H9 (cell line): ENCODE measurements at places on chromosomes 12 and 14.

DNA sequence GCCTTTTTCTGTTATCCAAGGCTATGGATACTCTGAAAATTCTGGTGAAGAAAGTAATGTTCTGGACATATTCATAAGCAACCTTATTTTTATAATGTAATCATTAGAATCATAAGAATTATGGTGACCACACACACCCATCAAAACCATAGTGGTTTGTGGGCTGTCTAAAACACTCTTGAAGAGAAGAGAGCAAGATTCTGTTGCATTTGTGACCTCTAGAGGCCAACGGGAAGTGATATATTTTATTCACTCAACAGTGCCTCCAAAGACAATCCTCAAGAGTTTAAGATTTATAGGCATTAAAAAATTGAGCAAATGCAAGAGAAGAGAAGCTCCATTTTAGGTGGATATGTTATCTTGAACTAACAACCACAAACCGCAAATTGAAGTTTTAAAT lies 68.5 kb upstream of the LGR5 start:
- no peak for DNase-seq

- no peak for DNase-seq
These were observed 40.9 kb downstream of the DEGS2 start for GRCh38 chr14:100118396-100119011.

- DNase-seq = peak; percentile 31
These were observed 224.5 kb downstream of the VRK1 start for GRCh38 chr14:97021571-97022168.

- DNase-seq = no peak
These were observed 48.1 kb downstream of the GALNT8 start for GRCh38 chr12:4768341-4768740.

DNA sequence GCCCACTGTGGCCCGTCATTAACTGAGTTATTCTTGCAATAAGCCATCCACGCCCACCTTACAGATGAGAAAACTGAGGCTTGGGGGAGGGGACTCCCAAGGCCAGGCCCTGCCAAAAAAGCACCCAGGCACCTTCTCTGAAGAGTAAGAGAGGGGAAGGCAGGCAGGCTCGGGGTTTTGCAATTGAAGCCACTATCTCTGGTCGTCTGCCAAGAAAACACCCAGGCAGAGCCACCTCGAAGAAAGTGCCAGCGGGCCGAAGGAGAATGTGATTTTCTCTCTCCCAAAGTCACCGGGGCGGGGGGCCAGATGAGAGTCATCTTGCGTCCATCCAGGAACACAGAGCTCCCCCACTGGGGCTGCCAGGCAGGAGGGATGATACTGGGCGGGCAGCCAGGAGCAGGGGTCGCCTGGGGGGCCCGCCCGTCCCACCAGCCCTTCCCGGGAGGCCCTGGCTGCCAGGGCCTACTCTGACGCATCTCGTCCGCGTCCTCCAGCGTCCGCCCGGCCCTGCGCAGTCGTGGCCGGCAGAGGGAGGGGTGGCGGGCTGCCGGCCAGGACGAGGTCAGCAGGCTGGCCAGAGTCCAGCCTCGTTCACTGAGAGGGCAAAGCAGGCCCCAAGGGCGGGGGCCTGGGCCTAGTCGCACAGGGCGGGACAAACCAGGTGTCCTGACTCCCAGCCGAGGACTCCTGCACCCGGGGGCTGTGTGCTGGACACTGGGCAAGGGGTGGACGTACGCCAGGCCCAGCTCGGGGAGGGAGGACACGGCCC lies 74.3 kb downstream of the RFLNA start:
- DNase-seq = no peak

DNA sequence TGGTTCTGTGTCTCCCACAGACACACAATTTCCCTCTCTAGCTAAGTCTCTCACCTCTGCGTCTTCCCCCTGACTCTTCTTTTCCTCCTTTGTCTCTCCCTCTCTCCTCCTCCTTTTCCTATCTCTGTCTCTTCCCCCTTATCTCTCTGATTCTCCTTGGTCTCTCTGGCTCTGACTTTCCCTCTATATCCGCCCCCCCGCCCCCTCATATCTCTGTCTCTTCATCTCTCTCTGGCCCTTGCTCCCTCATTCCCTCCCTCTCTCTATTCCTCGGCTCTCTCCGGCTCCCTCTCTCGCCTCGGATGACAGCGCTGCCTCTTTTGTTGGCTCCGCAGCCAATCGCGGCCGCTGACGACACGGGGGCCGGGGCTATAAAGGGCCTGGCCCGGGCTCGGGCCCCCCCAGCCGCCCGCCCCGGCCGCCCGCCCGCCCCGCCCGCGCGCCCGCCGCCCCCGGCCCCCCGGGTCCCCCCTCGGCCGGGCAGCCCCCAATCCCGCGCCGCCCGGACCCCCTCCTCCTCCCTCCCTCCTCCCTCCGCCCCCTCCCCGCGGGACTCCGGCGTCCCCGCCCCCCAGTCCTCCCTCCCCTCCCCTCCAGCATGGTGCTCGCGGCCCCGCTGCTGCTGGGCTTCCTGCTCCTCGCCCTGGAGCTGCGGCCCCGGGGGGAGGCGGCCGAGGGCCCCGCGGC lies at the start of gene GDF11:
Gene GDF11, plus strand, starts transcription at position 404 of the 687 bp plus-strand sequence. Its CDS starts 195 bp downstream, at position 599.
- DNase-seq = peak; percentile 88

DNA sequence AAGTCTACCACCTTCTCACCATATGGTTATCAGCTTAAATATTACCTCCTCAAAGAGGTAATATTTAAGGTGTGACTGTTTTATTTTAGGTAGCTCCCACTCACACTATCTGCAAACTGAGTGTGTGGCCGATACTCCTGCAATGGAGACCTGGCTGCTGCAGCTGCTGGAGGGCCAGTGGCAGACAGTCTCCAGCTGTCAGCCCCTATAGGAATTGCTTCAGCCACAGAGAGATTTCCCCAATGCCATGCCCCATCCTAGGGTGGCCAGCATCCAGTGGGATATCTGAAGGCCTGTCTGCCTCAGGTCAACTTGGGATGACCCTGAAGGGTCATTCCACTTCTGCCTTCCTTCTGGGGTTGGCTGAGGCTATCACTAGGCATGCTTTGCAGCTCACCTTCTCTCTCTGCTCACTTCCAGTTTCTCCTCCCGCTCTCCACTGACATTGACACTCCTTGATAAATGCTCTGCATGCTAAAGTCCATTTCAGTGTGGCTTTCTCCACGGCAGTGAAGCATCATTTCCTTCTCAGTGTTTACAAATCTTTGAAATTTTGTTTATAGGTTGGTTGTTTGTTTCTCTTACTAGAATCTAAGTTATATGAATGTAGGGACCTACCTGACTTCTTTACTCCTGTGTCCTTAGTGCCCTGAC lies 90.2 kb upstream of the USP44 start:
- no peak for DNase-seq

DNA sequence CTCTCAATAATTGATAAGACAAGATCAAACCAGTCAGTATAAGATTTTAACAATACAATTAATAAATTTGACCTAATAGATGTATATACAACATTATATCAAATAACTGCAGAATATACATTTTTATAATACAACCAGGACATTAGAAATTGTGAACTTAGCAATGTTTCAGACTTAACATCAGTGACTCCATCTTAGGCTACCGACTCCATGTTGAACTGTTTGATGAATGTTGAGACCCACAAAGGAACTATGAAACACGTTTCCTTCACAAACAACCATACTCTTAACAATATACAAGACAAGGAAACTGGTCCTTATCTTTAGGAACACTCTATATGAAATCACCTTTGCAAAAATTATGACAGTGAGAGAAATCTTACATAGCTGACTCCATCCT lies 13.9 kb upstream of the LALBA start:
- DNase-seq = no peak

DNA sequence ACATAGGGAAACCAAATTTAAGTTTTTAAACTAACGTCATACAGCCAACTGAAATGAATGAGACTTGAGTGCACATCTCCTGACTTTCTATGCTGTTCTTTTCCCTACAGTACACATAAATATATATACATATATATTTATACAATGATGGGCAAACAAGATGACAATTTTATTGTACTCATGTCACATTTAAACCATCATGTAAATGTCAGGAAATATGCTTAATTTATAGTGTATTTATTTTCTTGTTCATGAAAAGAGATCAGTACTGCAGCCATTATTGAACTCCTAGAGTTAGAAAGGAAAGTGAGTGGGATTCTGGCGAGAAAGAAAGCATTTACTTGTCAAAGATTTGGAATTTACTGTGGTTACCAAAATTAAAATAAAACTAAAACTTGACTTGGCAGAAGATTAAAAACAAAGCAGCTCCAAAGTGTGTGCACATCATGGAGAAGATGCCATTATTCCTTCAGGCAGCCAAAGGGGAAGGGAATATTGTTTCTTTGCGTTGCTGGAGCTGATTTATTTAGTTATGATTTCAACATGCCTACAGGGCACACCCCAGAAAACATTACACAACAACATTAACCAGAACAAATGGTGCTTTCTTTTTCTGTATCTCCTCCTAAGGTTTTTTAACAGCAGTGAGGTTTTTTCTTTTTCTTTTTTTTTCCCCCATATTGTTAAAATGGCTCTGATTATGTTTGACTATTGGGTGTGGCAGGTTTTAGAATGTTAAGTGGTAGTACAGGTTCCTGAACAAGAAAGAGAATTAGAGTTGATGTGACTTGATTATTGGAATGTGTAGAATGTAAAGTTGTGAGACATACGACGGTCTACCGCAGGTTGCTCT lies 144.6 kb downstream of the RAD51B start:
- no peak for DNase-seq

GRCh38 chr14:83975841-83976770 lies 1553.8 kb upstream of the FLRT2 start:
- DNase-seq = peak; percentile 32

DNA sequence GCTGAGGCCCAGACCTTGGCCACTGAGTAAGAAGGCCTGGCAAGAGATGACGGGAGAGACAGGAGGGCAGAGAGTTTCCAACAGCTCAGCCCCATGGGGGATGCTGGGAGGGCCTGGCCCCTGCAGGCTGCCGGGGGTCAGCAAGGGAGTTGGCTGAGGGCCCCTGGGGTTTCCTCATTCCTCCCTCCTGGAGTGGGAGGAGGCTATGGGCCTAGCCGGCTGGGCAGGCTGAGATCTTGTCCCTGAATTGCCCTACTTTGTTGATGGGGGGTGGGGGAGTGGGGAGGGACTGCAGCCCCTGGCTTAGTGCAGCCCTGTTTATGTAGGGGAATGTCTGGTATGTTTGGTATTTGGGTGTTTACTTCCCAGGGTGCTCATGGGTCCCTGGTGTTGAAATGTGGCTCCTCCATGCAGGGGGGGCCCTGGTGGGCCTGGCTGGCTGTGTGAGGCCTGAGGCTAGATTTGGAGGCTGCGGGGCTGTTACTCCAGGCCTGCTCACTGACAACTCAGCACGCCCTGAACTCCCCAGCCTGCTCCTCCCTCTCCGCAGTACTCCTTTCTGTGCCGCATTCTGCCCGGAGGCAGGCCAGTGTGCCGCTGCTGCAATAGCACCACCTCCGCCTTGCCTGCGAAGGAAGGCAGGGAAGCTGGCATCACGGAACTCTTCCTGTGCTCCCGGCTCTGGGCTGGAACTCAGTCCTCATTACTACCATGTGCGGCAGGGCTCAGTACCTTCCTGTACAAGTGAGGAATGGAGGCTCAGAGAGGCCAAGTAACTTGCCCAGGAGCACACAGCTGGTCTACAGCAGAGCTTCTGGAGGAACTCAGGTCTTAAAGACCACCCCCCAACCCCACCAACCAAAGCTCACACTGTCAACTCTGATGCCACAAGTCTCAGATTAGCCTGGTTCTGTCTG lies 25.3 kb downstream of the JDP2 start:
- DNase-seq = peak; percentile 94

DNA sequence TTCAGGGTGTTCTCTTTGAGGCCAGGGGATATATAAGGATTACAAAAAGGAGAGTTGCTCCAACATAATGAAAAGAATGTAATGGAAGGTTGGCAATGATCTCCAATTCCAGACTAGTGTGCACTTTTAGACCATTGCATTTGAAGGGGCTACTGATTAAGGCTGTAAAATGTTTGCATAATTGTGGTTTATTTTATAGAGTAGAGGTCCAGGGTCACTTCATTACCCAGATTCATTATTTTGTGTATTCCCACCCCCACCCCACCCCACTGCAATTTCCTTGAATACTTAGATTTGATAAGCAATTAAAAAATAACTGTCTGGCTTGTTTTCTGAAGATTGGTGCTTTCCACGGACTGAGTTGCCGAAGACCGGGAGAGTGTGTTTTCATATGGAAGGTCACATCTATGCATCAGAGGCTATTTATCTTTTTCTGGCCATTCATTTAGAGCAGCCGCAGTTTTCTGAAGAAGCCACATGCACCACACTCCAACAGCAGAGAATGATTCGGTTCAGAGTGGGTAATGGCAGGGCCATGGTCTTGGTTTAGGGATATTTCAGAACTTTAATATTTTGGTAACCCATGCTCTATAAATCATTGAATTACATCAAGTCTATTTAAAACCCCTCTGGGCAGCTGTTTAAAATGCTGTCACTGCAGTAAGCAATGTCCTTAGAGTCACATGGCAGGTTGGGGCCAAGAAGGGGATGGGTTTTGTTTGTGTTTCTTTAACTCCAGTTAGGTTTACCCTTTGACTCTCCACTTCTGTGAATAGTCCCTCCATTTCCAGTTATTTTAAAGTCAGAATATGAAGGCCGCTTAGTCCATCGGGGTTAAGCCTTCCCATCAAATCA lies 94.6 kb downstream of the TMEM30B start:
- no peak for DNase-seq

DNA sequence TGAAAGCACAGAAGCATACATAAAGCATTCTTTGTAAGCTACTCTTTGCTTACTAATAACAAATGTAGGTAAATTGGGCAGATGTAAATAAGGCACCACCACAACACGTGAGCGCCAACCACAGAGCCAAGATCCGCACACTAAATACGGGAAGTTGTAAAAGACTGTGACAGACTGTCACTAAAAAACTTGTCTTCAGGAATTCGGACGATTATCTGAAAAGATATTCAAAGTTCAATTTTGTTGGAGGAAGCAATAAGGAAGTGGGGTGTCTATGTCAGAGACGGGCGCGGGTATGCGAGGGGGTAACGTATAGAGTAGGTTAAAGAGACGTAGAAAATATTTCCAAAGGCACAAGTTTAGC lies 1.5 kb upstream of the HSP90B1 start:
- DNase-seq = no peak

GRCh38 chr12:116174006-116174405 lies 103.5 kb downstream of the MED13L start:
- DNase-seq = no peak

DNA sequence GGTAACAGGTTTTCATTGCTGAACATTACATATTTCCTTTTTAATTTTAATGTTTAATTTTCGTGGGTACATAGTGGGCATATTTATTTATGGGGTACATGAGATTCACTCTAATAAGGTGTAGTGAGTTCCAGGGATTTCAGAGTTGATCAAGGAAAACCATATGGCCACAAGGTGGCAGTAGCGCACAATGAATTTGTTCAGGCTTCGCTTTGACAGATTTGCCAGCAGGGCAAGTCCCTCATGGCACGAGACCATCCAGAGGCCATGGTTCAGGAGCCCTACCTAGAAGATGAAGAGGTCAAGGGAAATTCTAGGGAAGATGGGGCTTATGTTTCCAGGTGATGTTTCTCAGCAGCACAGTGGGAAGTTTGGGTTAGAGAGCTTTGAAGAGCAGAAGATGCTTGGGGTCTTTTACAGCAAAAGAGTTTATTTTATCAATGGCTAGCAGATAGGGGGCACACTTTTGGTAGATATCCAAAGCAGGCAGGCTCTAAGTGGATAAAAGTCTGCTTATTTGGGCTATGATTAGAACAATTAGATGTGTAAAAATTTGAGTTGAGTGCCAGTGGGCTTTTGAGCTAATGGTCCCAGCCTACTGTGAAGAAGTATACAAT lies 1004.4 kb downstream of the AACS start:
- DNase-seq = peak; percentile 78
